ENCODE measurements at places on chromosomes 7 and 10. TPM values are rescaled to one million over a fixed set of nuclear protein-coding genes. Genes with fewer than 3 reads are reported as not detected.
A peak's percentile ranks its signal among the peaks of the same experiment; 100 is the strongest.

The NME8 gene
- not detected for total RNA-seq

The ASNS gene
- total RNA-seq = 15.0 TPM

The PDE1C gene
- 2.9 TPM for total RNA-seq

DNA sequence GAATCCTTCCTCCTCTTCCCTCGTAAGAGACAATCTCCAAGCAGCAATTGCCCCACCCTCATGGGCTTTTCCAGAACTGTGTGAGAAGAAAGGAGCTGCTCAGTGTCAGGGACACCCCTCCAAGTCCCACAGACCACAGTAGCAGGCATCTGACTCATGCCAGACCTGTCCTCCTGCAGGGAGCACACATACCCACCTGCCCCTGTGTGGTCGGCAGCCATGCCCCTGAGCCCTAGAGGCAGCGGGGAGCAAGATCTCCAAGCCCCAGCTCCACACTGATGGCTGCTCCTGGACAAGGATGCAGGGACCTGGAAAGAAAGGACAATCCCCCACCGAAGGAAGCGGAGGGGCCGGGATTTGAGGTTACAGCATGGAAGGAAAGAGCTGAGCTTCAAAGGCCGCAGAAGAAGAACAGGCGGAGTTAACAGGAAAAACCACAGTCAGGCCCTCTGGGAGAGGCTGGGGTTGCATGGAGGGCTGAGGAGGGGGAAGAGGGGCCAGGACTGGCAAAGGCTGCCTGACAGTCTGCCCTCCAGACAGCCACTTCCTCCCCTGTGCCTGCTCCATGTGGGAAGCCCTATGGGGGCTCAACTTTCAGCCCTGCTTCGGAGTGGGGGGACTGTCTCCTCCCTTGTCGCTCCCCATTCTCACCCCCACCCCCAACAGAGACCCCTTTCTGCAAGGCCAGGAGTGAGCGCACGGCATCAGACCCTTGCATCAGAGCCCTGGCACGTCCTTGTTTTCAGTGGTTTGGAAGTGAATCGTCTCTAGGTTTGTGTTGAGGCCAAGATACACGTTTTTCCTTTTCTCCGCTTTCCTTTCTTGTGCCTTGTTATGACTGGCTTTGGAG lies 46.8 kb downstream of the ASB13 start:
- no peaks in the 10 kb centered on the region for H3K27me3 ChIP-seq
- H3K36me3 ChIP-seq = no peaks in the 10 kb centered on the region
- no peak overlapping the region for H3K4me3 ChIP-seq

The FLNC gene
- total RNA-seq = 81.8 TPM

The CFAP58 gene
- 0.35 TPM for total RNA-seq

- no peak overlapping the region for H3K4me3 ChIP-seq
- no peaks in the 10 kb centered on the region for H3K27me3 ChIP-seq
- DNase-seq = no peak
Observed at GRCh38 chr10:129705676-129706075, 238.6 kb downstream of the MGMT start.

The INTS1 gene
- total RNA-seq = 114 TPM

- H3K27me3 ChIP-seq = no peaks in the 10 kb centered on the region
- H3K4me3 ChIP-seq = peak overlapping the region; percentile 63
Observed at GRCh38 chr10:73246322-73246645, 771 bp downstream of the DNAJC9 start.

All from endothelial cell of umbilical vein (primary cell).